ENCODE measurements at places on chromosomes 3 and 15. TPM values are rescaled to one million over a fixed set of nuclear protein-coding genes. Genes with fewer than 3 reads are reported as not detected.

- no peak for DNase-seq
Observed at GRCh38 chr3:186529201-186529999, 14.8 kb downstream of the CRYGS start.

Gene ZBTB11
- 15.9 TPM for total RNA-seq

Gene SERINC4
- not detected for total RNA-seq

DNA sequence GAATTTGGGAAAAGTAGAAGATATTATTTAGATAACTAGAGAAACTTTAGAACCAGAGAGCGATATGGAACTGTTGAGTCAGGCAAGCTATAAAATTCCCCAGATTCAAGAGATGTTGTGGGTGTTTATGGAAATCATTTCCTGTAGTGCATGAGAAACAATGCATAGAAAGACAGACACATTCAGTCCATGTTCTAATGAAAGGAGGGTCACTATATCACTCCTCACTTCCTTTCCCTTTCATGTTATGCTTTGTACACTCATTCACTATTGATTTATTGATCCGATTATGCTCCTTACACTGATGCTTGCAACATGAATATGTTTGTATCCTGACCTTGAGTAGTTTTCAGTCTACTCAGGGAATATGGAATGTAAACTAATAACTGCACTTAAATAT is 1459.9 kb upstream of the ALCAM start:
- no peak for DNase-seq

Gene GOLGA8M
- 0.39 TPM for total RNA-seq

DNA sequence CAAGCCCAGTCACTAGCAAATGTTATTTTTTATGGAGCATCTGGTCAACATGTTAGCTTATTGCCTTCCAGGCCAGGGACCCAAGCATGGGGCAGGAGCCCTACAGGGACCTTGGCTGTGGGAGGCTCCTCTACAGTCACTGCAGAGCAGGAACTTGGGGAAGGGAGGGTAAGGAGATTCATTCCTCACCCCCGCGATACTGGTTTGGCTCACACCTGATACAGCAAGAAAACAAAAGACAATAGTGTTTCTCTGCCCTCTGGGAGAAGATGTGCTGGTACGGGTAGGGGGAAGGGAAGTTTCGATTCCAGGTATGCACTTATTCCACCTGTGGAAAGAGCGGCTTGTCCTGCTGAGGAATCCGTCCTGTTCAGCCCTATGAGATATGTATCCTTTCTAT is 77.6 kb downstream of the SLC12A8 start:
- no peak for DNase-seq

- no peak for DNase-seq
Observed at GRCh38 chr3:23421811-23422516, 218.8 kb downstream of the UBE2E2 start.

- DNase-seq, result no peak
Observed at GRCh38 chr3:4107430-4107829, 195.7 kb upstream of the SETMAR start.

Gene MORC1
- not detected for total RNA-seq

- no peak for DNase-seq
Observed at GRCh38 chr3:183151086-183151485, 11.4 kb downstream of the LAMP3 start.

Gene NR2E3
- total RNA-seq, result 0.10 TPM

DNA sequence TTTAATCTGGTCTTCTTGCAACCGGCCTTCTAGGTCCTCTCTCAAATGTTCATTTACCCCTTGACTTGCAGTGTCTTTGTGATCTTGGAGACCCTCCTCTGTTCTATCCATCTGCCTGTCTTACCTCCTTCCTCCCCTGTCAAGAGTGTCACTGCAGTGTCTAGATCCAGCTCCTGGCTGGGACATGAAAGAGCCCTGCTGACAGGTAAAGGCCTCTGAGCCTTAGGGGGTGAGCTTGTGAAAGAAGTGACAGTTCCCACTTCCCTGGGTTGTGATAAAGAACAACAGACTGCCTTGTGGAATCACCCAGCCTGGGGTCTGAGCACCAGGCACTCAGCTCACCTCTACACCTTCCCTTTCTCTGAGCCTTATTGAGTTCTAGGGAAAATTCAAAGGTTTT is 68.0 kb downstream of the CDC25A start:
- DNase-seq, result no peak

- DNase-seq, result no peak
Observed at GRCh38 chr15:64895285-64896065, 16.2 kb upstream of the ANKDD1A start.

Gene GOLGA6B
- total RNA-seq, result not detected

DNA sequence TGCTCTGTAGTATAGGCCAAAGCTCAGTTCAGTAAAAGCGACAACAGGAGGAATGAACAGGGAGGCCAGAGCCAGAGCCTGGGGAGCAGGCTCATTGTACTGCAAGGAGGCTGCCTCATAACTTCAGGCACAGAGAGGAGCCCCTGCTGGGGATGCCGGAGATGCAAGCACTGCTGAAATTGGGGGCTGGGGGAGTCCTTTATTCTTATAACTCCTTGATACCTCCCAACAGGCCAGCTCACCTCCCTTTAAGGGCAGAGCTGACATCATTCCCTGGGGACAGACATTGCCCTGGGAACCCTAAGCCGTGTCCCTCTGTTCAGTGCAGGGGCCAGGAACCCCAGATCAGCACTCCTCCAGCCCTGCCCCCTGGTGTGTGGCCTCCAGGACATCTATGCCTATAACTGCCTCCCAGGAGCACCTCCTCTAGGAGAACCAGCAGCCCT is 83.8 kb upstream of the MRPS22 start:
- DNase-seq, result no peak

DNA sequence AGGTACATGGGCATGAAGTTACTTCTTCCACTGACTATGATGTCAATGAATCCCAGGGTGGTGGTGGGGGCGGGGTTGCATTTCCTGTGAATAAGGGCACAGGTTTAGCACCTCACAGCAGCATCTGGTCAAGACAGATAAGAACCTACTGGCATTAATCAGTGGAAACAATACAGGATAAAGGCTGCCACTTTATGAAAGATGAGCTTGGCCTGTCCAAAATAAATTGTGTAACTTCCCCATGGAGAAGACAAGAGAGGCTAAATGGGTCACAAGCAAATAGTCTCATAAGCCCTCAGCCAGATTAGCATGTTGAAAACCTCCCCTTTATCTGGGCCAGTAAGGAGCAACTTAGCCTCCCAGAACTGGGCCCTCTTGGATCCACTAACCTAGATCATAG is 27.4 kb upstream of the PLSCR2 start:
- DNase-seq, result no peak

DNA sequence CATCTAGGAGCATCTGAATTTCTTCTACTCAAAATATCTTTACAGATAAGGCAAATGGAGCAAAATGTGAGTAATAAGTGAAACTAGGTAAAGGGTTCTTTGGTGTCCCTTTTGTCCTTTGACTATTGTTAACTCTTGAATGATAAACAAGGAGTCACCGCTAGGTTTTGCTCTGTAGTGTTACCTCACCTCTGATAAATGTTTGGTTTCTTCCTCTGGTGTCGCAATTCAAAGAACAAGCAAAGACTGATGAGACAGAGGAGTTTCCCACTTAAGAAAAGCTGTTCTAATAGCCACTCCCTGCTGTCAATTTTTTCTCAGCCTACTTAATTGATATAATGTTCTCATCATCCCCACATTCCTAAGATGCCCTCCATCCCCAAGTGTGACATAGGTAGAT is 925.9 kb downstream of the IGSF11 start:
- no peak for DNase-seq

DNA sequence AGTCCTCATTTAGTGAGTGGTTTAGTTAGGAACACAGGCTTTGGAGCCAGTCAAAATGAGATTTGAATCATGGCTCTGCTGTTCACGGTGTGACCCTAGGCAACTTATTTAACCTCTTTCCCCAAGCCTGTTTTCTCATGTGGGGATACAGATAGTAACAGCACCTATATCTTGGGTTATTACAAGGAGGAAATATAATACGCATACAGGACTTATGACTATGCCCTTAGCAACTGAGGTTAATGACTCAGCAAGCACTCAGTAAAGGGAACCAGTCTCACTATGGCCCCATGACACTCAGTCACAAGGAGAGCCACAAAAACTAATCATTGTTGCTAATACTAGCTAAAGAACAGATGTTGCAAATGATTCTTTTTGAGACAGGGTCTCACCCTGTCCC is 45.9 kb downstream of the SUMF1 start:
- no peak for DNase-seq

DNA sequence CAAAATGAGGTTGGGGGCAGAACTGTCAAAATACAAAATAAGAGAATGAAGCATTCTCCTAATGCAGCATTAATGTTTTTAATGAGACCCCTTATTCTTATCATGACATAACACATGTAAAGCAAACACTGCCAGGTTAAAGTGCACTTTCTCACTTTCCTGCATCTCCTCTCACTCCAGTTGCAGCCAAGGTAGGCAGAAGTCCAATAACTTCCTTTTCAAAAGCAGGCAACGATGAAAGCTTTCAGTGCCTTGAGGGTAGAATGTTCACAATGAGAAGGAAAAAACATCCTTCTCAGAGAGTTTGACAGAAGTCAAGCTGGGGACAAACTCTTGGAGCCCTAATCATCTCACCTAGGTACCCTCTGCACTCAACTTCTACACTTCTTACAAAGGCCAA is 59.5 kb downstream of the FAIM start:
- DNase-seq, result no peak

DNA sequence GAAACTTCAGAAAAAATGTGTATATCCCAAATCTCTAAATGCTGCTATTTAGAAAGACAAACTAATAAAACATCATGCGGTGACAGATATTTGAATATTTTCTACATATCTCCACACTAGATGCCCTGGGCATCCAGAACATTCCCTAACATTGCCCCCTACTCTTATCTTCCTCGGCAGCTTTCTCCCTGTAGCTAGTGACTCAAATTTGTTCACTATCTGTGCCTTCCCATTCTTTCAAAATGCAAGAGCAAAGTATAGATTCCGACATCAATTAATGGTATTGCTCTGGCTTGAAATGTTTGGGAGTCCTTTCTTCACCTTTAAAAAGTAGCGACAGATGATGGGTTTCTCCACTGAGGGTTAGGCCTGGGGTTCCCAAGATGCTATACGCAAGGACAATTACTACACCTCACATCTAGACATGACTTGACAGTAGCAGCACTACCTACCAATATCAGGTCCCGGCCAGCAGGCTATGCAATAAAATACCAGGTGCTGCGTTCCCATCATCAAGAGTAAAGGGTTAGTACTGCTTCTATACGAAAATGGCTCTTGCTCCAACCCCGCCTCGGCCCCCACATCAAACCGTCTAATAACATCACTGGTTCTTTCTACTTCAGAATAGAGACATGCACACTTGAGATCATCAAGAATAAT is 631 bp downstream of the UBR1 start:
- no peak for DNase-seq

Gene TUSC7
- total RNA-seq, result not detected

GRCh38 chr3:125146626-125147490 is 65.7 kb downstream of the SLC12A8 start:
- DNase-seq, result no peak

GRCh38 chr15:58678683-58679082 is 70.8 kb downstream of the ADAM10 start:
- DNase-seq, result peak; percentile 4

DNA sequence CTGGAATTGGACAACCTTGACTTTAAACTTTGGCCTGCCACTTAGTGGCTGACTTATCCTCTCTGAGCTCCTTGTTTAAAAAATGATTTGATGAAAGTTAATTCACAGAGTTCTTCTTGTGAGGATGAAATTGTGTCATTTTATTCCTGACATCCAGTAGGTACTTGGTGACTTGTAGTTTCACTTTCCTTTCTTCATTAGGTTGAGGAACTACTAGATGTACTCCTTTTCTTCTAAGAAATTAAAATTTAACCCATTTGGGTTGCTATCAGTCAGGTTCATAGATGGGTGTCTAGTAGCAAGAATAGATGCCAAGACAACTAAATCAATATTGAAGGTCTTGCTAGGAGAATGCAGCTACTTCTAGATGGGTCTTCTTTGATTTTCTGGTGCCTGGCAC is 5.2 kb downstream of the NR1D2 start:
- DNase-seq, result no peak

Gene CD200R1
- total RNA-seq, result not detected

DNA sequence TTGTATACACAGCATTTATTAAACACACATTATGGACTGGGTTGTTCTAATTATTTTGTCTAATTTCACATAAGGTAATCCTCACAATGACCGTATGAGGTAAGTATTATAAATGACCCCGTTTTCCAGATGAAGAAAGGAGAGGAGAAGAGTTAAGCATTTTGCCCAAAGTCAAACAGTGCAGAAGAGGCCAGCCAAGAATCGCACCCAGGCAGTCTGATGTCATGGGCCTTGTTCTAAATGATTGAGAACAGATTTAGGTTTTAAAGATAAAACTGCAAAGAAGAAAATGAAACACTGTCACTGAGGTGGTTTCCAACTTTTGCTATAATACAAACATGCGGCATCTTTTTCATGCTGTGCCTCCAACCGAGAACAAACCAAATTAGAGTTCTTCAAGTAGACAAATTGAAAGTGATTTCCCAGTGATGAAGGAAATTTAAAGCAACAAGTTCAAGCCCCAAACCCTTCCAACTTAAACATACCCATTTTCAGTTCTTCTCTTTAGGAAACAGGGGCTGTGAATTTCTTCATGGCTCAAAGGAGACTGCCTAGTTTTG is 155.3 kb downstream of the THRB start:
- no peak for DNase-seq

- DNase-seq, result no peak
Observed at GRCh38 chr3:117647435-117647834, 937.9 kb downstream of the TUSC7 start.

Gene SLCO3A1
- 2.8 TPM for total RNA-seq

- no peak for DNase-seq
Observed at GRCh38 chr3:153252963-153253362, 90.9 kb downstream of the RAP2B start.

- DNase-seq, result peak; percentile 57
Observed at GRCh38 chr15:90071220-90071807, 31.0 kb downstream of the IDH2 start.
